Ascending aorta (tissue), 2 donors: ENCODE measurements at places on chromosomes 3 and 15. TPM values are rescaled to one million over a fixed set of nuclear protein-coding genes. Genes with fewer than 3 reads are reported as not detected.
A peak's percentile ranks its signal among the peaks of the same experiment; 100 is the strongest.

Gene RBP2
- not detected for total RNA-seq

DNA sequence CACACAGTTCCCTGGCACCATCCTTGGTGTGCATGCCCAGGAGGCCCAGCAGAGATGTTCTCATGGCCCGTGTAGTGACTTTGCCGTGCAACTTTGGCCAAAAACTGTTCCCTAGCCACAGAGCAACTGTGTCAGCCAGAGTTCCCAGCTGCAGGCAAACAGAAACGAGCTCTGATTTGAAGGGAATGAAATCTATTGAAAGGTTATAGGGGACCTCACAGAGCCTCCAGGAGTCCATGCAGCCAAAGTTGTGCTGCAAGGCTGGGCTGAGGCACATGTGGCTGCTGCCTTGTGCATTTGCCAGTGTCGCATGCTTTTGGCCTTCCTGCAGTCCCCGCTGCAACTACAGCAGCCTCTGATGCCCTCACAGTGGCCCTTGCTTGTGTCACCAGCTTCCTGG, 70.5 kb downstream of the PLXNA1 start:
- H3K36me3 ChIP-seq: no peaks in the 10 kb centered on the region
- no peak overlapping the region for H3K27ac ChIP-seq
- DNase-seq: no peak
- no peak overlapping the region for H3K4me3 ChIP-seq

Gene ITIH1
- total RNA-seq: 2.0 TPM

- H3K4me1 ChIP-seq: no peaks in the 10 kb centered on the region
- no peak overlapping the region for H3K4me3 ChIP-seq
- no peak overlapping the region for H3K27ac ChIP-seq
- no peaks in the 10 kb centered on the region for H3K27me3 ChIP-seq
- no peaks in the 10 kb centered on the region for H3K36me3 ChIP-seq
These were observed 67.0 kb downstream of the PEAK1 start for GRCh38 chr15:77352887-77353286.

DNA sequence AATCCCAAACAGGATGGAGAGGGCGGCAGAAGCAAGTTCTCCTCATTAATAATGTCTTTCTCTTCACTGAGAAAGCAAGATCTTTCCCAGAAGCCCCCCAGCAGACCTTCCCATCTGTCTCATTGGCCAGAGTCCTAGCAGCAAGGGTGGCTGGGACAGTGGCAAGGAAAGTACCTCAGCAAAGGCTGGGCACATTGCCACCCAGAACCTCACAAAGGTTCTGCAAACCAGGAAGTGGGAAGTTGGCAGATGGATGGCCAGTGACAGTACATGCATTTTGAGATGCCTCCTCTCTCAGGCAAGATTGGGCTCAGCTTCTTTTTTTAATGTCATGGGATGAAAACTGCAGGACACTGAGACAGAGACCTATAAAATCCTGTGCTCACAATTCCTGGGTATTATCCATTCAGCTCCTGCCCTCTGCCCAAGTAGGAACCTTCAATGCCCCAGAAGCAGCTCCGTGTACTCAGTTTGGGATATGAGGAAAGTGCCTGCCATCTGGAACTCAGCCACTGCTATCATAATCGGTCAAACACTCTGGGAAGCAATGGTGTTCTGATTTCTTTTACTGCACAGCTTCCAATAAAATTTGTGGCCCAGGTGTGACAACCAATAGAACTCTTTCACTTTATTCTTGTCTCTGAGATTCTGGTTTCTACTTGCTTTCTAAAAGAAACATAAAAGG, 25.5 kb downstream of the DPH3 start:
- no peaks in the 10 kb centered on the region for H3K27me3 ChIP-seq
- no peak for DNase-seq
- H3K4me1 ChIP-seq: peaks cover 5% of the 10 kb centered on the region
- no peak overlapping the region for H3K27ac ChIP-seq
- no peak overlapping the region for H3K4me3 ChIP-seq
- H3K36me3 ChIP-seq: no peaks in the 10 kb centered on the region

DNA sequence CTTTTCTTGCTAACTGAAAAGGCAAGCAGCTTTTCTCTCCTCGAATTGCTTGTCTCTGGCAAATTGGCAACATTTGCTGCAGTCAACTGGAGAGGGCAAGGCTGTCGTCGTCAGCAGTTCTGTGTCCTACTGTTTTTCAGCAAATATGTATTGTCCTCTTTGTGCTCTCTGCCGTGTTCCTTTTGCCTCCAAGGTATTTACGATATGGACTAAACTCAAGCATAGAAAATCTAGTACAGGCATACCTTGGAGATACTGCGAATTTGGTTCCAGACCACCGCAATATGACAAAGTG, 558 bp upstream of the SLC30A4 start:
- H3K4me1 ChIP-seq: peaks cover 21% of the 10 kb centered on the region
- DNase-seq: no peak
- peak overlapping the region; percentile 92 for H3K4me3 ChIP-seq

DNA sequence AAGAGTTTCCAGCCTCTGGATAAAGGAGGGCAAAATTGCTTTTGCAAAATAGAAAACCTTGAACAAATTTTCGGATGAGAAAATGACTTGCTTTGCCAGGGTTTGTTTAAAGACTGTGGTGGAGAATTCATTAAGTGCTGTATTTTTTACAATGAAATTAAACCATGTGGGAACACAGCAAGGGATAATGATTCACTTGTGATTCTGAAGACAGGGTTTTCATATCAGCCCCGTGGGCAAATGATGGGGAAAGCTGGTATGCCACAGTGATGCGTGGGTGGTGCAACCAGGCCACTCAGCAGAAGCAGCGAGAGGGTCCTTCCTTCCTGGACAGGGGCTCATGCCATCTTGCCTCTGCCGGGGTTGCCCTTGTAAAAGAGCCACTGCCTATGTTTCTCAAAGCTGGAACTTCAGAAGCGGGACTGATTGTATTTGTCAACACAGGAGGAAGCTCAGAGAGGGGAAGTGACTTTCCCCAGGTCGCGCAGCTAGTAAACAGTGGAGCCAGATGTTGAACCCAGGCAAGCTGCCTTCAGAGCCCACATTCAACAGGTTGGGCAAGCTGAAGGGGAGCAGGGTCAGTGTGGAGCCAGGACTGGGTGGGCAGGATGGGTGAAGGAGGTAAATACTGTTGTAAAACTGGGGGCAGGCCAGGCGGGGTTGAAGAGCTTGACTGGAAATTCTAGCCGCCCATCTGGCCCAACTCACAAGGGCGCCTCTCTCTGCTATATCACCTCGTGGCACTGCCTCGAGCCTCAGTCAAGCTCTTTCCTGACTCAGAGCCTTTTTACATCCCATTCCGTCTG, 79.1 kb downstream of the TOP2B start:
- no peaks in the 10 kb centered on the region for H3K27me3 ChIP-seq
- no peaks in the 10 kb centered on the region for H3K4me1 ChIP-seq
- no peak overlapping the region for H3K27ac ChIP-seq
- no peak overlapping the region for H3K4me3 ChIP-seq

DNA sequence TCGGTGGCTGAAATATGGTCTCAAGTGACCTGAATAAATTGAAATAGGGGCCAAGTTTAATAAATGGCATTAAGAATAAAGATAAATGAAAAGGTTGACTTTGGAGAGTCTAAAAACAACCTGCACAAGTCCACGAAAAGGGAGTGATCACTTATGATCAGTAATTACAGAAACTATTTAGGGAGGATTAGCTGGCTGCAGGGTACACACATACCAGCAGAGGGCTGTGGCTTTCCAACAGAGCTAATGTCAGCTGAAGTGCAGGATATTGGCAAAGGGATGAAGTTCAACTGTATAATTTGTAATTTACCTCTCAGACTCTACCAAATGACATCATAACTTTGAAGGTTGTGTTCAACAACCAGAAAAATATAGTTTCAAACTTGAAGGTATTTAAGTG, 86.8 kb downstream of the SYNPR start:
- DNase-seq: no peak
- H3K4me1 ChIP-seq: no peaks in the 10 kb centered on the region
- no peak overlapping the region for H3K27ac ChIP-seq
- H3K27me3 ChIP-seq: no peaks in the 10 kb centered on the region

Gene ZNF80
- total RNA-seq: 23.7 TPM

- no peak for DNase-seq
- H3K4me1 ChIP-seq: no peaks in the 10 kb centered on the region
- H3K27ac ChIP-seq: no peak overlapping the region
- no peaks in the 10 kb centered on the region for H3K27me3 ChIP-seq
- no peak overlapping the region for H3K4me3 ChIP-seq
These were observed 102.5 kb downstream of the SST start for GRCh38 chr3:187567661-187568121.

Gene KBTBD13
- 0.21 TPM for total RNA-seq

DNA sequence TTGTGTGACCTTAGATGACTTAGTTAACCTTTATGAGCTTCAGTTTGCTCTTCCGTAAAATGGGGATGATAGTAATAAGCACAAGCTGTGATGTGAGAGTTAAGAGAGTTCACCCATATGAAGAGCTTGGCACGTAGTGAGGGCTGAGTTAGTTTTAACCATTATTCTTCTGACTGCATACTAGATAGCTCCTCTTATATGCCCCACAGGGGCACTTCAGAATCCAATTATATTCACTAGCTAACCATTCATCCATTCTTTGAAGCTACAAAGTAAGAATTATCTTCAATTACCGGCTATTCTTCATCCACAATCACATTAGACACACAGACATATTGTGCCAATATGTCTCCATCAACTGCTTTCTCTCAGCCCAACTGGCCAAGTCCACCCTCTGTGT, 159.0 kb upstream of the STT3B start:
- DNase-seq: no peak
- H3K4me1 ChIP-seq: peaks cover 2% of the 10 kb centered on the region
- H3K27me3 ChIP-seq: no peaks in the 10 kb centered on the region
- no peak overlapping the region for H3K27ac ChIP-seq
- no peak overlapping the region for H3K4me3 ChIP-seq
- no peaks in the 10 kb centered on the region for H3K36me3 ChIP-seq

- no peak overlapping the region for H3K4me3 ChIP-seq
- H3K27me3 ChIP-seq: no peaks in the 10 kb centered on the region
- no peak overlapping the region for H3K27ac ChIP-seq
- H3K36me3 ChIP-seq: no peaks in the 10 kb centered on the region
- no peaks in the 10 kb centered on the region for H3K4me1 ChIP-seq
These were observed 98.9 kb upstream of the PFN2 start for GRCh38 chr3:150069633-150070032.

Gene TMEM108
- not detected for total RNA-seq

GRCh38 chr3:147411238-147411814, 2.2 kb downstream of the ZIC1 start:
- H3K36me3 ChIP-seq: no peaks in the 10 kb centered on the region
- H3K27me3 ChIP-seq: peaks cover 58% of the 10 kb centered on the region
- peaks cover 9% of the 10 kb centered on the region for H3K4me1 ChIP-seq

DNA sequence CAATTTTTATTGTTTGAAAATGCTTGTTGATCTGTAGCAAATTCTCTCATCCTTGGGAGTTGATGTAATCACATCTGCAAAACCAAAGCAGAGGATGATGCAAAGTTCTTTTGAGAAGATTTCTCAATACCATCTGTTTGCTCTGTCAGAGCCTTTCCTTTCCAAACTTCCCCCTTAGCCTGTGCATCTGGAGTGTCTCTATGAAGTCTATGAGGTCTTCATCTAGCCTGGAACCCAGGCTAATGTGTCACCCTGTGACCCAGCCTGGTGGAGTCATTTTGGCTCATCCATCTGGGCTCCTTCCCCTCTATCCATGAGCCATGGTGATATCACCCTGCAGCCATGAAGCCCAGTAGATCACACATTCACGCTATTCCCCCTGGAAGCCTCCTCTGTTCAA, 123.2 kb upstream of the SLC7A14 start:
- H3K27me3 ChIP-seq: no peaks in the 10 kb centered on the region
- H3K4me3 ChIP-seq: no peak overlapping the region
- no peak for DNase-seq
- H3K27ac ChIP-seq: no peak overlapping the region
- H3K36me3 ChIP-seq: no peaks in the 10 kb centered on the region

DNA sequence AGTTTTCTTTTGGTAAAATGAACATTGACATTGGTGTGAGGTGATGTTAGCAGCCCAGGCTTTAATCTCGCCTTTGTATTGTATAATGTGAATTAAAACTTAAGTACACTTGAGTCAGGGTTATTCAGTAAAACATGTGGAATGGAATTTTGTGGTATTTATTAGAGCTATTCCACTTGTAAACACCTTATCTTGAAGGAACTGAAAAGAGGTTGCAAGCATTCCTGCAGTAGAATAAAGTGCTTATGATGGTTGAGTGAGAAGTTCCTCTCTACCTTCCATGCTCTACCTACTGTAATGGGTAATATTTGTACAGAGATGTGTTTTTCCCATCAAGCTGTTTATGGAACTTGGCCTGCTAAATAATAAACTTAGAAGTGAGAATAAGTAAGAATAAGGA, 36.1 kb downstream of the HMG20A start:
- H3K4me3 ChIP-seq: no peak overlapping the region
- DNase-seq: no peak
- no peaks in the 10 kb centered on the region for H3K27me3 ChIP-seq
- H3K27ac ChIP-seq: peak overlapping the region; percentile 77

Gene ISL2
- total RNA-seq: not detected

GRCh38 chr3:172107403-172107802, 68.0 kb downstream of the FNDC3B start:
- H3K4me1 ChIP-seq: peaks cover 5% of the 10 kb centered on the region
- no peaks in the 10 kb centered on the region for H3K36me3 ChIP-seq
- no peak for DNase-seq
- no peaks in the 10 kb centered on the region for H3K27me3 ChIP-seq
- H3K27ac ChIP-seq: peak overlapping the region; percentile 19

Gene COL8A1
- 459 TPM for total RNA-seq

DNA sequence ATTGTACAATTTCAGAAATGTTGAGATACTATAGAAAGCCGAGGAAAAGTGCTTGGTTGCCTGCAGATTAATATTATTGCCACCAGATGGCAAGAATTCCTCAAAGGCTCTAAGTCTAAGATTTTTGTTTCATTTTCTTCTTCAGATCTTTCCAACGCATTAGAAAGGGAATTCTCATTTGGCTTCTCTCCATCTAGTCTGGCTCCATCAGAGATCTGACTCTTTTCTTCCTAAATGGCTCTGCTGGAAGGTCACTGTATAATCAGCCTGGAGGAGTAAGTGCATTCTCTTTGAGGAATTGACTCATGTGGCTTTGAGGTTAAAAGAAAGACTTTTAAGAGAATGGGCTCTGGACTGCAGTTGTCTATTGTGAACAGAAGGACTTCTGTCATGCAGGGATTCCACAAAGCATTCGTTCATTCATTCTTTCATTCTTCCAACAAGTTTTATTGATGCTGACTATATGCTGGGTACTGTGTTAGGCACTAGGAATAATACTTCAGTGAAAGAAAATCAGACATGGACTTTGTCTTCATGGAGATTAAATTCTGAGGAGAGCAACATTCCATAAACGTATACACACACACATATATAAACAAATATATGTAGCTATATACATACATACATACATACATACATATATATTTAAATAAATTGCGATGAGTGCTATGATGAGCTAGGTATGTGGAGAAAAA, 55.3 kb downstream of the SLC28A2 start:
- no peaks in the 10 kb centered on the region for H3K36me3 ChIP-seq
- H3K4me3 ChIP-seq: peak overlapping the region; percentile 48
- no peak overlapping the region for H3K27ac ChIP-seq
- H3K4me1 ChIP-seq: peaks cover 2% of the 10 kb centered on the region
- no peak for DNase-seq

Gene ETV5
- 15.8 TPM for total RNA-seq
